Omental fat pad (tissue), 4 donors: ENCODE measurements at places on chromosomes 2 and 18.

GRCh38 chr2:150706561-150706960, 219.1 kb upstream of the RND3 start:
- no peak for DNase-seq

GRCh38 chr2:167478196-167478595, 589.9 kb downstream of the XIRP2 start:
- DNase-seq = no peak

- DNase-seq = no peak
Measured at GRCh38 chr2:25420820-25421237, 79.1 kb upstream of the DNMT3A start.

- DNase-seq = no peak
Measured at GRCh38 chr2:62382122-62382521, 123.9 kb downstream of the TMEM17 start.

- no peak for DNase-seq
Measured at GRCh38 chr18:77557046-77557587, 307.5 kb downstream of the GALR1 start.

DNA sequence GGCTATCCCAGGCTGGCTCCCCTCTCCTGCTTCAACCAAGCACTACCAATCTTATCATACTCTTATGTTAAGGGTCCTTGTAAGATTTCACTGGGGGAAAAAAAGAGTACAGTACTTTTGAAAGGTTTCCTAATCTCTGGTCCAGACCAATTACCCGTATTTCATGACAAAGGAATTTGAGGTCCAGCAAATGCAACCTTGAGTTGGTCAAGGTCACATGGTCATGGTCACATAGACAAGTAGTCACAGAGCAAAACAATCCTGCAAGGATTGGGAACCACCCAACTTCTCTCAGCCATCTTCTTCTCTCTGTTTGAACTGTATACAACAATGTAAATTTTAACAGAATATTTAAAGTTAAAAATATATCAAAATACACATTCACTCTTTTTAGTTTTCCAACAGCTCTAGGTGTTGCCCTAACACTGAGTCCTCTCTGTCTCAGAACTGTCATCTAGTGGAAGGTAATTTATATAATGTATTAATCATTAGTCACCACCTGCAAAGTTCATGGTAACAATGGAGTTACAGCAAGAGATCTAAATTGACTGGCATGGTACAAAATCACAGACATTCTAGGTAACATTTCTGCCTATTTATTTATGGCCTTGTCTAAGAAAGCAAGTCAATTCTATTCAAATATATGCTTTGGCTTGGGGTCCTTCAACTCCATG, 21.5 kb downstream of the DTNB start:
- no peak for DNase-seq

- no peak for DNase-seq
Measured at GRCh38 chr2:196205881-196206435, 34.6 kb upstream of the STK17B start.

- no peak for DNase-seq
Measured at GRCh38 chr2:189115126-189115525, 64.4 kb downstream of the COL5A2 start.

GRCh38 chr2:36528766-36529392, 69.1 kb downstream of the FEZ2 start:
- no peak for DNase-seq

GRCh38 chr2:54574107-54574859, 118.2 kb downstream of the SPTBN1 start:
- no peak for DNase-seq

DNA sequence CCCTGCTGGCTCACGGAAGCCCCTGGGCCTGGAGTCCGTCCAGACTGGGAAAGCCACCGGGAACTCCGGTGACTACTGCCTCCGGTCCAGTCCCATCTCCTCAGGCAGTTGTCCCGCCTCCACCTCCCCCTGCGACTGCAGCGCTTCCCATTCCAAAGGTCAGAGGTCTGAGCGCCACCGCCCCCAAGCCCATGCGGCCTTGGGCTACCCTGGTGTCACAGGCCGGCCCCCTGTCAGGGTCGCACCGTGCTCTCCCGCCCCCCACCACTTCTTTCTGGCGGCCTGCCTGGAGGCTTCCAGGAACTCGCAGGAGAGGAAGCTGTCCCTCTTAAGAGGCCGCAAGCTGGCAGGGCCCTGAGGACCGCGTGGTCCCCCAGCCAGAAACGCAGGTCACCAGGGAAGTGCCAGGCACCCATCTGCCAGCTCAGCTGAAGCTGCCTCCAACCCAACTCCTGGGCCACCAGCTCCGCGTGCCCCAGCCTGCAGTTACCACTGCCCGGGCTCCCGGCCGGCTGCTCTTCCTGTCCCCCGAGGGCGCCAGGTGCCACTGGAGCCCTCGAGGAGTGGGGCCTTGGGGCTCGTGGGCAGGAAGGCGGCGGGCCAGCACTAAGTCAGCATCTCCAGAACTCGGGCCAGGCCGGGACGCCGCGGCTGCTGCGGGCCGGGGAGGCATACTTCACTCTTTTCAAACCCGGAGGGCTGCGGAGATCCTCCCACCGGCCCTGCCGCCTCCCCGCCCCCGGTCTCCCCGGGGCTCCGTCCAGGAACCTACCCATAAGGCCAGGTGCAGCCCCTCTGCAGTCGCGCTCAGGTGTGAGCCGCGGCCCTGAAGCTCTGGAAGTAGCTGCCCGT, 83.3 kb upstream of the POMC start:
- DNase-seq = no peak

DNA sequence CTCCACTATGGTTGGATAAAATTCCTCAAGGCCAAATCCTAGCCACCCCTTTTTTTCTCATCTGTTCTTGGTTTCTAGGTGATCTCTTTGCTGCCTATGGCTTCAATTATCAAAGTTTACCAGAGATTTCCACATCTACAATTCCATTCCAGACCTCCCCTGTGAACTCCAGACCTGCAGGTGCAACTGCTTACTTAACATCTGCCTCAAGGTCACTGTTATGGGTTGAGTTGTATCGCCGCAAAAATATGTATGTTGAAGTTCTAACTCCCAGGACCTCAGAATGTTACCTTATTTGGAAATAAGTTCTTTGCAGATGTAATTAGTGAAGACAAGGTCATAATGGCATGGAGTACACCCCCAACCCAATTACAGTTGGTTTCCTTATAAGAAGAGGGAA, 60.4 kb upstream of the SOS1 start:
- DNase-seq = no peak

DNA sequence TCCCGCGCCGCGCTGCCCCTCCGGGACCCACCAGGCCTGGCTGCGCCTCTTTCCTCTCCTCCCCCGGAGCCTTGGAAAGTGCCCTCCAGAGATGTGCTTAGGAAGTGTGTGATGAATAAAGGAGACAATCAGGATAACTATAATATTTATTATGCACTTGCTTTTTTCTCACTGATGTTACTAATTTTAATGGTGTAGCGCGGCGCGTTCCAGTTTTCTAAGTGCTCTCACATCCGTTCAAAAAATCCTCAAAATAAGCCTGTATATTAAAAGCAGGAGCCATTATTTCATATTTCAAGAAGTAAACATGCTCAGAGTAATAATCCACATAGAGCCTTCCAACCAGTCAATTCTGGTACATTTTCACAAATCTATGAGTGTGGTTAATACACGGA, 941 bp upstream of the MPPE1 start:
- no peak for DNase-seq

DNA sequence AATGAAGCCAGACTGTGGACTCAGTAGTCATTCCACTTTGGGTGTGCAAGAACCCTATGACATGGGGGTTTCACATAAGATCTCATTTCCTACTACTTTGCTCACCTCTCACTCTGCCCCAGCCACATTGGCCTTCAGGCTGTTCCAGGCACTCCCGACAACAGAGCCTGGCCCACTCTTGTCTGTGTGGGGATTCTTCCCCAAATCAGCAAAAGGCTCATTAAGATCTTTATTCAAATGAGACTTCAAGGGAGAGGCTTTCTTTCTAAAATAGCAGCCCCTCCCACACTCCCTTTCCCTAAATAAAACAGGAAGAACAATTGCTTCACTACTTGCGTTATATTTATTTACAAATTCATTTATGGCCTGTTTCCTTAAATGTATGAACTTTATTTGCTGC, 3.5 kb upstream of the CDC42EP3 start:
- no peak for DNase-seq

- DNase-seq = no peak
Measured at GRCh38 chr18:77784759-77785379, 535.2 kb downstream of the GALR1 start.

- DNase-seq = no peak
Measured at GRCh38 chr18:14979875-14980274, 231.9 kb downstream of the ANKRD30B start.

- no peak for DNase-seq
Measured at GRCh38 chr2:6973895-6974545, 56.8 kb downstream of the RNF144A start.

DNA sequence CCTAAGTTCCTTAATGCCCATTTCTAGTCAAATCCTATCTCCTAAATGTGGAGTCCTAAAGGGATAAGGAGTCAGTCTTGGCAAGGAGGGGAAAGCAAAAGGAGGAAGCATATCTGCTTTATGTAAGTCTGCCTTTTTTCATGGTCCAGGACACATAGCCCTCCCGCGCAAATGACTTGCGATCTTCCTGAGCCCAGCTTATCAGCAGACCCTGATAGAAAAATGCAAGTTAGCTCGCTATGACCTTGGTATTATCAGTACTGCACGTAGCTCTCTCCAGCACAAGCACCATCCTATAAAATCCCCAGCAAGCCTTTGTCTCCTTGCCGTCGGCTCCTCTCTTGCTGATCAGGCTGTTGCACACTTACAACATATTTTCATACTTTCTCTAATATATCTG, 281.4 kb upstream of the KCNH7 start:
- no peak for DNase-seq

DNA sequence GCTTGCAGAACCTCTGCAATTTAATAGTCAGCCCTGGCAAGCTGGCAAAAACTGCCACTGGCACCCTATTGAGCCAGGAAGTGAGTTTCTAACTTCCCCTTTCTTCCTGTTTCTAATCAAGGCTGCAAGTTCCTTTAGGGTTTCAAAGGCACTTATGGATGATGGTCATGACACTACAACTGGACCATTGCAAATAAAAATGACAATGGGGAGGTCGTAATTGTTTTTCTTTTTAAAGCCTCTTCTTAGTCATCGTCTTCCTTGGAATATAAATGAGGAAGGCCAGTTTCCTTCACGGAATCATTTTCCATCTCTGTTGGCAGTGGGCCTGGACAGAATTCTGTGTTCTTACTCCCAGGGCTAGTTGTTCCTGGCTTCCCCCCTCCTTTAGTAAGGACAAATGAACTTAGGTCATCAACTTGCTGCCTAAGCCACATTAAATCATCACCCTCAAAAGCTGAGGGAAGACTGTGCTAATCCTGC, 35.8 kb downstream of the SH3RF3 start:
- no peak for DNase-seq

- no peak for DNase-seq
Measured at GRCh38 chr2:85875350-85876050, 13.3 kb downstream of the ST3GAL5 start.

- DNase-seq = no peak
Measured at GRCh38 chr2:162768656-162769055, 69.9 kb downstream of the KCNH7 start.

DNA sequence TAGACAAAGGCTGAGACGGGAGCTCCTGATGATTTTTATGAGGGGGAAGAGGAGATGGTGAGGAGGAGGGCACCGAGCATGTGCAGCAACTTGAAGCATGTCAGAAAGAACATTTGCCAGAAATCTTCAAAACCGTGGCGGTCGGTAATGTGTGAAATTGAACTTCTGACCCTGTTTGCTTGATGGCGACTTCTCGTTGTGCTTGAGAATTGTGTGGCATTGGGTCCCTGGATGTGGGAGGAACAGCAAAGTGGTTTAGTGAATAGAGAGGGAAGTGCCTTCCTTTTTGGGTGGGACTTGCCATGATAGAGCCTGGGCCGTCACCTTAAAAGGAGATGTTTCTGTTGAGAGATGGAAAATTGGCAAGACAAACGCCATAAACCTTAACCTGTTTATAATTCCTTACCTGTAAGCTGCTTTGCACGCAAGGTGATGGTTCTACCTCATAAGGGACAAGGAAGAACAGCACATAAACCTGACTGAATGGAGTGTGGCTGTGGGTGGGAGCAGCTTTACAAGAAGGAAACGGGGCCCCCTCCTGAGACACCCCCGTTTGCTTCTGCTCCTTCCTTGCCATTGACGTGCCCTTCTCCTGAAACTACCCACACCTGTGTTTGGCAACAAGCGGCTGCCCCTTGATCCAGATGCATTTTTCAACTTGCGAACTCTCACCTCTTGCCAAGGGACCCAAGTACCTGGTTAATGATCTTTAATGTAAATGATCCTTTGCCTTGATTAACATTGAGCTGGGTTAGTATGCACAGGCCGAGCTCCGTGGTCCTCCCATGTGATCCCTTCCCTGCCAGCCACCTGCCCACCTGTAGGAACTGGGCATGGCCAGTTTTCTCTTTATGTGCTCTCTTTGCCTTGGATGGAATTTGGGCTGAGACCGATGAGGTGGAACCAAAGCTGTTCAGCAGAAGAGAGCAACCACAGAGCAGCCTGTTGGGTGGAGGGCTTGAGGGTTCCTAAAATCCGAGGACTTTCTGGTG, 153.2 kb downstream of the NEDD4L start:
- no peak for DNase-seq

- DNase-seq = peak; percentile 15
Measured at GRCh38 chr2:239182981-239183791, 217.6 kb downstream of the HDAC4 start.

DNA sequence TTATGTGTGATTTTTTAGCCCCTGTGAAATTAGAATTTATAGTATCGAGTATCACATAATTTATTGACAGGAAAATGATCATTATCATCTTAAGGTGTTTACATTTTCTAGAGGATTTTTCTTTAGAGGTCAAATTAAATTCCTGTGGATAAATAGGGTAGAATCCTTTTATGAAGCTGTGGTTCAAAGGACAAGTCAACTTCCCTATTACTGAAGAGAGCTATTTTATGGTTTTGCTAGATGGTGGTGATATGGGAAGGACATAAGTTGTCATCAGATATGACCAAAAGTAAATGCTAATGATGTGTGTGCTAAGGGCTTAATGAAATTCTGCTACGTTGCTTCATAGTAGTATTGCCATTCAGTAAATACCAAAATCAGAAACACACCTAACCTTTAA, 80.1 kb downstream of the EML4 start:
- no peak for DNase-seq

- no peak for DNase-seq
Measured at GRCh38 chr2:226130192-226130591, 669.4 kb downstream of the IRS1 start.

- DNase-seq = peak; percentile 40
Measured at GRCh38 chr2:132415915-132416722, 486 bp upstream of the GPR39 start.

- no peak for DNase-seq
Measured at GRCh38 chr2:190519975-190520767, 14.4 kb downstream of the NEMP2 start.
